ENCODE measurements at places on chromosomes 2 and 18.

DNA sequence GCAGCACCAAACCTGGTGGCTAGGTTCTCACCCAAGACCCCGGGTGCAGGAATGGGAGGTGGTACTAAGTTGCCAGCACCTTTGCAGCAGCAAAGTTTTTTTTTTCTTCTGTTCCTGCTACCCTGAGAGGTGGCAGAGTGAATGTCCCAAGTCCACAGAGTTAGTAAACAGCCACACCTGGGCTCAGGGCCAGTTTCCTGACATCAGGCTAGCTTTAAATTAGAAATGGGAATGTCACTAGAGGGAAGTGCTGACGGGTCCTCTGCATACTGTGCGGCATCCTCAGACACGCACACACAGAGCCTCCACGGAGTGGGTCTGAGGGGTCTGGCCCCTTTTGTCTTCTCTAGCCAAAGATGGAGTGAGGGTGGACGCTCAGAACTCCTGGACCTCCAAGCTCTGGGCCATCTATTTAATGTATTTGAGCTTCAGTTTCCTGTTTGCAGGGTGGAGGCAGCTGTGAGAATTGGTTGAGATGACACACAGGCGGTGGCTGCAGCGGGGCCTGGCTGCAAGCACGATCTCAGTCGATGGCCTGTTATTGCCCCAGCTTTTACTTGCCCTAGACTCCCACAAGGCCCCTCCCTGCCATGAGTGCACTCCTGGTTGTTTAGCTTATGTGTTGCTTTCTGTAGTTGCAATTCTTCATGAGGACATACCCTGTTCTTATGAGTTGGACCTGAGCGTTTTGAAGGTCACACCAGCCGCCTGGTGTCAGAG, 751.4 kb upstream of the HS6ST1 start:
- DNase-seq, result no peak

DNA sequence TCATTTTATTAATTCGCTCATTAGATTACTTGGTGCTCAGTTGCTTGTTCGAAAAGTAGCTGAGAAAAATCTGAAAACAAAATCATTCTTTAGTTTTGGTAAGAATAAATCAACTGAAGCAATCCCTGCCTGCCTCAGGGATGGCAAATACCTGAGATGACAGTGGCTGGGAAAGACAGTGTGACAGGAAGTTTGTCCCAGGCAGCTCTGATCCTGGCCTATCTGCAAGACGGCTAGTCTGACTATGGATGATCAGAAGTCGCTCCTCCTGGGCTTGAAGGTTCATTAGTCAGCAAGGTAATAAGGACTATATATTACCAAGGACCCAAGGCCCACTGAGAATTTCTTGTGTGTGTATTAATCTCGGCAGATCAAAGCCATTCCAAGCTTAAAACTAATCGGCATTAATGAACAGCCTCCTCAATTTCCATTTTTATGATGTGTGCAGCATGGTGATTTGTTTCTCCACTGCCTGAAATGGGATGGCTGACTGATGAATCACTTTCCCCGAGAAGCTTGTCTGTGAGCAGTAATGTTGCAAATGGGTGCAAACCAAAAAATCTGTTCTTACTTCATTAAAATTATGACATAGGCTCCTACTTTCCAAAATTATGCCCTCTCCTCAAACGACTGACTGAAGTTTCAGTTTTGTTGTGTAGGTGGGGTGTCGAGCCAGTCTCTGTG, 199.9 kb downstream of the ACTR3 start:
- DNase-seq, result no peak

DNA sequence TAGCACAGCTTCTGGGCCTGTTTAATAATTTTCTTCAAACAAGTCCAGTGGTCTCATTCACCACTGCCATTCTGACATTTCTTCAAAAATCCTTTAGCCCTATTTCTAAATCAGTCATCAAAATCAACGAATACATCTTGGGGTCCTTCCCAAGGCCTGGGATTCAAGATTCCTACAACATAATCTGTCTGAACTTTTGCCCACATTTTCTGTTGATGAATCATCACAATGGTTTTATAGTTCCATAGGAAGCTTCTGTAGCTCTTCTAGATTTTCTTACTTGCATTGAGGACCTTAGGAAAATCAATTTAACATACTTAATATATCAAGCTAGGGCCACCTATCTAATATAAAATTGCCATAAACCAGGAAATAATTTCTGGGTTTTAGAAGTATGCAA, 811.8 kb upstream of the ACVR2A start:
- no peak for DNase-seq

DNA sequence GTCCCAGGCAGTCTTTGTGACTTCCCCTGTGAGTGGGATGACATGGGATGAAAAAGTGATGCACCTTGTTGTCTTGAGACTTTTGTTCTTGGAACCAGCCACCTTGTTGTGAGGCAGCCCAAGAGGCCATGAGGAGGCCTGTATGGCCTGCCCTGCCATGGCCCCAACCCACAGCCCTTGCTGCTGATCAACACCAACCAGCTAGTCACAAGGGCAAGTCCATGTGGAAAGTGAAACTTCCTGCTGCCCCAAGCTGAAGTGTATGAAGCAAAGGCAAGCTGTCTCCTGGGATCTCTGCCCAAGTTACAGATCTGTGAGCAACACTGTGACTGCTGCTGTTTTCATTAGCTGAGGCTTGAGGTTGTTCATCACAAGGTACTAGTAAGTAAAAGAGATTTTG, 21.6 kb downstream of the TMEM18 start:
- no peak for DNase-seq

- no peak for DNase-seq
Observed at GRCh38 chr18:75244351-75245313, 34.0 kb downstream of the TSHZ1 start.

- no peak for DNase-seq
Observed at GRCh38 chr2:201678401-201678800, 20.0 kb downstream of the MPP4 start.

DNA sequence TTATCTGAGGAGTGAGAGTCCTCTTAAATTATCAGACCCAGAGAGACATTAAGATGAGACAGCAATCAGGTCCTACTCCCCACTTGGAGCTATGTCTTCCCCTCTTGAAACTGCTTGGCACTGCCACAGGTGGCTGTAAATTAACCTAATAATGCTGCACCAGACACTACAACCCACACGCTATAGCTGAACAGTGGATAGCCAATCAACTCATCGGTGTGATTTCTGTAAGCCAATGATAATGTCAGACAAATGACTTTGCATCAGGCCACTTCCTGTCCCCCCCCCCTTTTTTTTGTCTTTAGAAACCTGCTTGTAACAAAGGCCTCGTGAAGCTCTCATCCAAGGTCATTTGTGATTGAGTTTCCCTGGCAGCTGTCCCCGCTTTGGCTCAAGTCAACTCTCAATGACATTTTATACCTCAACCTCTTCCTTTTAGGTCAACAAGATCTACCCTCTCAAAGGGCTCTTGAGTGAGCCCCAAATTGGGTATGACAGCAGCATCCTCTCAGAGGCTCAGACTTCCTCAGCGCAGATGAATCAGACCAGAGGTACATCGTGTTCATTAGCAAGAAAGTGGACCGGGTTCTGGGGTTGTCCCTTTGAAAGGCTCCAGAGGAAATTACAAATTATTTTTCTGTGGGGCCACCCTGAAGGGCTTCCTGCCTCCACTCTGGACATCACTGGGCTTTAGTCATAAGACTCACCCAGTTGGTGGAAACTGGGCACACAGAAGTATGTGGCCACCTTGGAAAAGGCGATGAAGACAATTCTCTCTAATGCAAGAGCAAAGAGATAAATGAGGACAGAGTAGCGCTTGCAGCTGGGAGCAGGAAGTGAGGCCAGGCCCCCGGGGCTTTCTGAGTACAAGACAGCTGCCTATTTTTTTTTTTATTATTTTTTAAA, 73.6 kb downstream of the COPS8 start:
- DNase-seq, result no peak

GRCh38 chr2:237715459-237715947, 83.1 kb upstream of the RBM44 start:
- DNase-seq, result no peak

DNA sequence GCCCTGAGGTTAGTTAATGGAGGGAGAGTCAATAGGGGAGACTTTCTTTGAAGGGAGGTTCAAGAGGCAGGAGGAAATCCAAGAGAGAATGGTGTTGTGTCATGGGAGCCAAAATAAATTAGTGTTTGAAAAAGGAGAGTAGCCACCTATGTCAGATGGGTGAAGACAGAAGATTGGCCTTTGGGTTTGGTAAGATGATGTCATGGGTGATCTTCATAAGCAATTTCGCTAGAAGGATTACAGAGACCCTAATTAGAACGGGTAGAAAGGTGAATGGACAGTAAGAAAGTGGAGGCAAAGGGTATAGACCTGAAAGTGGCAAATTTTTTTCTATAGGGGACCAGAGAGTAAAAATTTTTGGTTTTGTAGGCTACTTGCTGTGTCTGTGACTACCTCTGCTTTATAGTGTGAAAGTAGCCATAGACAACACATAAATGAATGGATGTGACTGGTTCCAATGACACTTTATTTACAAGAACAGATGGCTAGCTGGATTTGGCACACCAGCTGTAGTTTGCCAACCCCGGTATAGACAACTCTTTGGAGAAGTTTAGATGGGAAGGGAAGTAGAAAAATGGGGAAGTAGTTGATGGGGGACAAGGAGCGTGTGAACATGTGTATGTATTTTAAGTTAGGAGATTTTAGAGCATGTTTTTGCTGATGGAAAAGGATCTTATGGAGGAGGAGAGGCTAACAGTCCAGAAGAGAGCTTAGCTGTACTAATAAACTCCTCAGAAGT, 9.3 kb downstream of the STAMBP start:
- no peak for DNase-seq

DNA sequence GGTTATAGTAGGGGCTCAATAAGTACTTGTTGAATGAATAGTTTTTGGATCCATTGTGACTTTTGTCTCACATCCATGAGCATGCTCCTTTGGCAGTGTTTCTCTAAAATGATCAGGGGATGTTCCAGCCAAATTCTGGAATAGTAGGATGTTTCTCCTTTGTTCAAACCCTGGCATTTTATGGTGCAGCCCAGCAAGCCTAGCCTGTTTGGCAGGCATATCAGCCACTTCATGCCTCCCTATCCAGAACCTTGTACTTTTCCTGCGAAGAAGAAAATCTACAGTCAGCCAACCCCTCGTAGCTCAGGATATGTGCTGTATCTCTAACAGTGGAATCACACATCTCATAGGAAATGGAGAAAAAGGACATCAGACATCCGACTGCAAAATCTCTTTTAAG, 27.1 kb upstream of the RPRD1A start:
- no peak for DNase-seq

DNA sequence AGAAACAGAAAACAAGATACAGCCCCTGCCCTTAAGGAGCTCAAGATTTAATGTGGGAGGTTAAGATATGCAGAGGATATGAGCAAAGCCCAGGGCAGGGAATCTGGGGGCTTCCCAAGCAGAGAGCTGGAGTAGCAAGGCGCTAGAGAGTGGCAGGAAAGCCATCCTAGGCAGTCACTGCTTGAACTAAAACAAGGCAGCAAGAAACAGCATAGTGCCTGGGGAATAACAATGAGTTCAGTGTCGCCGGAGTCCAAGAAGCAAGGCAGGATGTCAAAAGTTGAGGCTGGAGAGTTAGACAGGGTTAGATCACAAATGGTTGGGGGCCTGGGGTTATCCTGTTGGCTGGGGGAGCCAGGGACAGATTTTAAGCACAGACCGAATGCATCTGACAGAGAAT, 24.6 kb downstream of the CDH2 start:
- DNase-seq, result no peak

DNA sequence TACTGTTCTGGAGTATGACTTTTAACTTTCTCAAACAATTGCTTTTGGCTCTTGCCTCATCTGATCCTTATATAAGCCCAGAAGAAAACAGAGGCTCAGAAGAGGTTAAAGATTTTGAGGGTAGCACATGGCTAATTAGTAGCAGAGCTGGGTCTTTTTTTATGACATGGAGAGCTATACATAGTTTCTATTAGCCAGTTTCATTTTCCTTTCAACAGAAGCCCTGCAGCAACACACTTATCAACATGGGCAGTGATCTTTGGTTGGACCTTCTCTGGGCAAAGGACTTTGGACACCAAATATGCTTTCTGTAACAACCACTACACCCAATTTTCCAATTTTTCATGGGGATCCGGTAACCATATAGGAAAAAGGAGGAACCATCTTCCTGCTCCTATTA, 64.9 kb downstream of the NCKAP5 start:
- no peak for DNase-seq

DNA sequence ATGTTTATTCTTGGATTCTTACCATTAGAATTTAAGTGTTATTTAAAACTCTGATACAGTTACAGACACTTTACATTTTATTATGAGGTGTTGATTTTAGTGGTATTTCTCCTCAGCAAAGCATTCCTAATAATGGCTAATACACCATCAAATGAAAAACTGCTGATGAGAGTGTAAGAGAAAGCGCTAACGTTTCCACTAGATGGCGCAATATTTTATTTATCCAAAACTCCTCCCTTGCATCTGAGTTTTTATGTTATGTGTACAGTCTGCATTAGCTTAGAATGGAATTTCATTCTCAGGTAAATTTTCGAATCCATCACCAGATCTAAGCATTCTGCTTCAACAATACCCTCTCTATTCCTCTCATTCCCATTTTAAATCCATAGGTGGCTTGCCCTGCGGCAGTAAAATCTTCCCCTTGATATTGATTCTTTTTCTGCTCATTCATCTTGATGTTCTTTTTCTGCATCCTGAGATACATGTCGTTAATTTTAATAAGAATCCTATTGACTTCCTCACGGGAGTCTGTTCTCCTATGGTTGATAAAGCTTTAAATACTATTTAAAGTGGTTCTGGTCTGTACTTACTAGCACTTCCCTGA, 53.9 kb downstream of the PRKRA start:
- no peak for DNase-seq

- no peak for DNase-seq
Observed at GRCh38 chr2:169664600-169664977, 29.6 kb downstream of the CFAP210 start.

GRCh38 chr2:18404708-18405107, 155.7 kb downstream of the RDH14 start:
- no peak for DNase-seq

- no peak for DNase-seq
Observed at GRCh38 chr2:85790499-85791188, 36.9 kb downstream of the ATOH8 start.

- DNase-seq, result no peak
Observed at GRCh38 chr18:42429196-42429595, 474.2 kb downstream of the PIK3C3 start.

DNA sequence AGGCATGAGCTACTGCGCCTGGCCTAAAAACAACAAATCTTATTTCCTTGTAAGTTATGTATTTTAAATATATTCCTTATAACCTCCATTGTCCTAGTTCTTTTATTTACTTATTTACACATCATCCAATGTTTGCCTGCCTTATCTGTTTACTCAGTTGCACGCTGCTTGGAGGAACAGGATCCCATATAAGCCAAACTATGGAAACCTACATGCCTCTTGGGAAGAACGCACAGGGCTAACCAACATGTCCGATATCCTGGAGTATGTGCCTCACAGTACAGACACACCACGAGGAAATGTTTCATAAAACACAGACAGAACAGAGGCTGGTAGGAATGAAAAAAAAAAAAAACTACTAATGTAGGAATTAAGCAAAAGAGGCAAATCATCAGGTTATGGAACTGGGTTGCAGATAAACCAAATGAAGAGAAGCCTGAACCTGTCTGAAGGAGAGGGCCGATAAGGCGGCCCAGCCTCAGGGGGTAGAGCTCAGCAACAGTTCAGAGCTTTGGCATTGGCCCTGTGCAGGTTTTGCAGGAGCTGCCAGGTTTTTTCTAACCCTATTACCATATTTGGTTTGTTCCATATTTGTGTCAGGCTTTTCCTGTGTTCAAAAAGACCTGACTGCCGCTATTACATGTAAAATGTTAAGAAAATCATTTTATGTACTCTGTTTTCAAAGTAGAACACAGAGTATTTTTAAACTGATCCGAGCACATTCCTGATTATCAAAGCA, 19.9 kb upstream of the SP3 start:
- DNase-seq, result no peak

All from activated effector memory CD4-positive, alpha-beta T cell treated with Interleukin-2 at 50 U/mL for 16 hours (primary cell).